ENCODE measurements at places on chromosomes 16 and 17.

- DNase-seq: no peak
These were observed 67.3 kb downstream of the HELZ start for GRCh38 chr17:67177732-67178131.

DNA sequence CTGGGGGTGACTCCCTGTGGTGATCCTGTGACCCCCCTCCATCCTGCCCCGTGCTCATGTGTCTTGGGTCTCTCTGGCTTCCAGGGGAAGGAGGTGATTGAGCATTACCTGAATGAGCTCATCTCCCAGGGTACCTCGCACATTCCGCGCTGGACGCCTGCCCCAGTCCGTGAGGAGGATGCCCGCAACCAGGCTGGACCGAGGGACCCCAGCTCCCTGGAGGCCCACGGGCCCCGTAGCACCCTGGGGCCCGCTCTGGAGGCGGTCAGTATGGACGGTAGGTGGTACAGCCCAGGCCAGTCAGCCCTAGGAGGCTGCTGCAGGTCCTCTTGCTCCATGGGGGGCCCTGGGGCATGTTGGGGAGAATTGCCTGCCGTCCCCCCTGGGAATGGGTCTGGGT is 33.6 kb downstream of the SEC14L5 start:
- no peak for DNase-seq

DNA sequence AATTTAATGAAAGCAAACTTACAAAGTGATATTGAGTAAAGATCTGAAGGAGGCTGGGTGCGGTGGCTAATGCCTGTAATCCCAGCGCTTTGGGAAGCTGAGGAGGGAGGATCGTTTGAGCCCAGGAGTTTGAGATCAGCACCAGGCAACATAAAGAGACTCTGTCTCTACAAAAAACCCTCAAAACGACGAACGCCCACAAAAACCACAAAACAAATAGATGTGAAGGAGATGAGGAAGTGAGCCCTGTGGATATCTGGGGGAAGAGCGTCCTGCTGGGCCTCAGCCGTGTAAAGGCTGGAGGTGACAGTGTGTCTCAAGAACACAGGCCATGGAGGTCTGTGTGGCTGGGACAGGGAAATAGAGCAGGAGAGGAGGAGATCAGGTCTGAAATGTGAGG is 68.8 kb downstream of the ITFG1 start:
- DNase-seq: peak; percentile 25

DNA sequence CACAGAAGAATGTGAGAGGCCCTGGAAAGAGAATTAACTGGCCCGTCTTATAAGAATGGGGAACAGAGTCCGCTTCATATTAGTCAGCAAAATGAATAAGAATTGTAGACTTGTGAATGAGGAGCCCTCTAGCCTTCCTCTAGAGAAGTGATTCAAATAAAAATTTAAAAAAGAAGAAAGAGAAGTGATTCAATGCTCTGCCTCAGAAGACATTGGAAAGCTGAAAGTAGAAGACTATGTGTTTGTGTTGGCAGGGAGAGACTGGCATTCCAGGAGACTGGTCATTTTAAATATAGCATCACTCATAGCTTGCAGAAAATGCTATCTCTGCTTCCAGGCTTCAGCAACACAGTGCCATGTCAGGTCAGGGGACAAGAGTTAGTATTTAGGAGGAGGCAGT is 190.6 kb upstream of the HS3ST3A1 start:
- DNase-seq: no peak

GRCh38 chr17:81712468-81713003 is 452 bp downstream of the SLC25A10 start:
- no peak for DNase-seq

DNA sequence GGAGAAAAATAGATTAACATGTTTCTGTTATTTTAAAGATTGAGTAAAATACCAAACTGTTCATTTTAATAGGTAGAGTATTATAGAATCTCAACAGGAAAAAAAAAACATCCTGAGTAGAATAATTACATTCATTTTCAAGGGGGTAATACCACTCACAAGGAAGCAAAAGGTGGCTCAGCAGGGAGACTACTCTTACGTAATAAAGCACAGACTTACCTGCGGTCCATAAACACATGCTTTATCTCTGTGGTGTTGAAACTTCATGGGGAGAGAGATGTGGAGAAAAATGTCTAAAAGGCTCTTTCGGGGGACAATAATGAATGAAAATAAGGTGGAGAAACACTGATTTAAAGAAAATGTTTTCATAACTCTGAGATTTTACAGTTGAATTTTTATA is 171.7 kb downstream of the MRTFB start:
- DNase-seq: no peak

DNA sequence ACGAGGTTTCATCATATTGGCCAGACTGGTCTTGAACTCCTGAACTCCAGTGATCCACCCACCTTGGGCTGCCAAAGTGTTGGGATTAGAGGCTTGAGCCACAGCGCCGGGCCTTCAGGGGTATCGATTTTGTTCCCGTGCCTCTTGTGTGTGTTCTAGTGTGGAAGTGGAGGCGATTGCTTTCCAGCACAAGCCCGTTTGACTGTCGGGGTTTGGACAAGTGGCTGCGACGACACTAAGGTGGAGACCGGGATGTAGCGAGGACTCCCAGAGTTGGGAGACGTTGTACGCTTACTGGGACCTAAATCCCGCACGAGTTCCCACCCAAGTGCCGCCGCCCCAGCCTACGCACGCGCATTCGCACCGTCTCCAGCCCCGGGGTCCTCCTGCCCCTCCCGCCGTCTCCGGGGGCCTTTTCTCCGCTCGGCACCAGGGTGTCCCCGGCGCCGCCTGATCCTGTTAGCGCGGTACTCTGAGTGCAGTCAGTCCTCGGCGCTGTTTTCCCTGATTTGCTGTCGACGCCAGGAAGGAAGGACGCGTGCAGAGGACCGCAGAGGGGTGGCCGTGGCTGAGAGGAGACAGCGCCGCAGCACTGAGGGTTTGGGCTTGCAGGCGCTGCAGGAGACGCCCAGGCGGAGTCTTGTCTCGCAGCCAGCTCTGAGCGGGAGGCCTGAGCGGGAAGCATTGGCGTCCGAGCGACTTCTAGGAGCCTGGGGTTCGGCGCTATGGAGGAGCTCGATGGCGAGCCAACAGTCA is at the start of gene NUP85:
Gene NUP85, plus strand, starts transcription at position 643 of the 756 bp plus-strand sequence. Its CDS starts 83 bp downstream, at position 726.
- peak; percentile 96 for DNase-seq

DNA sequence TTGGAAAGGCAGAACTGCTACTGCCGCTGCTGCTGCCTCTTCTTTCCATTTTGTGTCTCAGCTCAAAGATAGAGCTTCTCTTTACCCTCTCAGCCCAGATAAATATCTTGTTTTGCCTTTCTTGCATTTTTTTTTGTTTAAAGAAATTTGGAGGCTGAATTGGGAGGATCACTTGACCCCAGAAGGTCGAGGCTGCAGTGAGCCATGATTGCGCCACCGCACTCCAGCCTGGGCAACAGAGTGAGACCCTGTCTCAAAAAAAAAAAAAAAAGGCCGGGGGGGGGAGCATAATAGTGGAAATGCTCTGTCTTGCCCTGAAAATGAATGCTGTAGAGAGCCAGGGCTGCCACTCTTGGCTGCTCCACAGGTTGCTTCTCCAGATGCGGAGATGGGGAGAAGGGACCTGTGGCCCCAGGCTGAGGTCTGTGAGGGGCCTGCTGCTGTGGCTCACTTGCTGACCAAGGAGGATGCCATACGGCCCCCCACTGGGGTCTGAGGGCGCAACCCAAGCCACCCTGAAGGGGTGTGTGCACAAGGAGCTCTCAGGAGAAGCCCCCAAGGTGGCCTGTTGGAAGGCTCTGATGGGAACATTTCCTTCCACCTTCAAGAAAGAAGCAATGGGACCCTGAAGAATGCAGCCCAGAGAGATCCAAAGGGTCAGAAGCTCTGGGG is 21.5 kb upstream of the G6PC1 start:
- no peak for DNase-seq

GRCh38 chr17:70624211-70624610 is 454.9 kb downstream of the KCNJ2 start:
- DNase-seq: peak; percentile 12

DNA sequence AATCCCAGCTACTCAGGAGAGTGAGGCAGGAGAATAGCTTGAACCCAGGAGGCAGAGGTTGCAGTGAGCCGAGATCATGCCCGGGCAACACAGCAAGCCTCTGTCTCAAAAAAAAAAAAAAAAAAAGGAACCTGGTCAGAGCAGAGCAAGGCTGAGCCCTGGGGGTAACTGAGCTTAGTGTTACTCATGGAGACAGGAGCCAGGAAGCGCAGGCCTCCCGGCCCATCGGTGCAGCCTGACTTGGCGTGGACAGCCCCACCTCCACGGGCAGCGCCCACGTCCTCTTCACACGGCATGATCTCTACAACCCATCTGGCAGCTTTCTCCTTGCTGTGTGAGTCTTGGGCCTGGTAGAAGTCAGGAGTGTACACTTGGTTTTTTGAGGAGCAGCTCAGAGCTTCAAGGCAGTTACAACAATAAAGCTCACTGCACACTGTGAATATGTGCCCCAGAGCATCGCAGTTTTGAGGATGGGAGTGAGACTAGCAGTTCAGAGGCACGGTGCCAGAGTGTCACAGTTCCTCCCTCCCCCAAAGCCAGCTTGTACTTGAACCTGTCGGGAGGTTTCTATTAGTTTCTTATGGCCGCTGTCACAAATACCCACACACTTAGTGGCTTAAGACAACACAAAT is 129.9 kb downstream of the RAP1GAP2 start:
- no peak for DNase-seq

DNA sequence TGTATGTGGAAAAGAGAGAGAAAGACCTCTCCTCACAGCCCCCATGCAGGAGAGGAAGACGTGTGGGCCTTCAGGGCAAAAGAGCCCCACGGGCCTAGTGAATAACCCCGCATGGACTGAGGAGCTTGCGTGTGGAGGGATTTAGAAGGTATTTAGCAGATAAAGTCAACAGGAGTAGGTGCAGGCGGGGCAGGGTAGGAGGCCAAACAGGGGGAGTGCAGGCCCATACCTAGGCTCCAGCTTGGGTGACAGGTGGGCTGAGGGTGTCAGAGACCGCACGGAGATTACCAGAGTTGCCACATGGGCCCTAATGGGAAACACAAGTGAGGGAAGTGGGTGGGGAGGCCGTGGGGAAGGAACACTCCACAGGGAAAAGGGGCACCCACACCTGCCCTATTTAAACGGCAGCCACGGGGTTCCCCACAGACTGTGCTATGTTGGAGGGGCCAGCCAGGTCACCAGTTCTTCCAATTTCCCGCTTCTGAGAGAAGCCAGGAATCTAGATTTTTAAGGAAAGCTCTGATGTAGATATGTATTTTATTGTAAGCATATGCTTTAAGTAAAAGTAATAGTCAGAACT is 8.2 kb upstream of the CNGB1 start:
- no peak for DNase-seq

DNA sequence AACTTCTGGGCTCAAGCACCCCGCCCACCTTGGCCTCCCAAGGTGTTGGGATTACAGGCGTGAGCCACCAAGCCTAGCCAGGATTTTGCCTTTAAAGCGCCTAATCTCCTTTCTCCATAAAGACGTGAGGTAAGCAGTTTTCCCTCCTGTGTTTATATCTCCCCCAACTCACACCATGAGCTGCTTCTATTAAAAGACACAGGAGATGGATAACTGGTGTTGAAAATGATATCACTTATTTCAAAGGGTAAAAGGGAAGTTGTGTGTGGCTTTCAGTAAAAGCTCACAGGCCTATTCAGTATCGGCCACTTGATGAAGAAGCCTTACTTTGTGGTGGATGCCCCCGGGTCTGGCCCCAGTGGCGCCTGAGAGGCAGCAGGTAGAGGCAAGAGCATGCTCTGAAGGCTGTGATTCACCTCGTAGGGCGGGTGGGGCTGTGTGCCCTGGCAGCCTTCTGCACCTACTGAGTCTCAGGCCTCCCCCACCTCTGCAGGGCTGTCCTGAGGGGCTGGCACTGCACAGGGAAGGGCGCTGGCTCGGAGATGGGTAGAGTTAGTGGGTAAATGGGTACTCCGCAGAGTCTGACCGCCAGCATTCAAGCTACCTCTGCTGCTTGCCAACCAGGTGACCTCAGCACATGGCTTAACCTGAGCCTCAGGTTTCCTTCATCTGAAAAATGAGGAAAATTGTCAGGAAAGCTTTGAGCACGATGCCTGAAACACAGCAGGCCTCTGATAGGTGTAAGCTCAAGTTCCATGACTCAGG is 146.8 kb downstream of the CLEC16A start:
- no peak for DNase-seq

- DNase-seq: peak; percentile 91
These were observed 179.7 kb downstream of the RAB11FIP4 start for GRCh38 chr17:31570951-31571892.

DNA sequence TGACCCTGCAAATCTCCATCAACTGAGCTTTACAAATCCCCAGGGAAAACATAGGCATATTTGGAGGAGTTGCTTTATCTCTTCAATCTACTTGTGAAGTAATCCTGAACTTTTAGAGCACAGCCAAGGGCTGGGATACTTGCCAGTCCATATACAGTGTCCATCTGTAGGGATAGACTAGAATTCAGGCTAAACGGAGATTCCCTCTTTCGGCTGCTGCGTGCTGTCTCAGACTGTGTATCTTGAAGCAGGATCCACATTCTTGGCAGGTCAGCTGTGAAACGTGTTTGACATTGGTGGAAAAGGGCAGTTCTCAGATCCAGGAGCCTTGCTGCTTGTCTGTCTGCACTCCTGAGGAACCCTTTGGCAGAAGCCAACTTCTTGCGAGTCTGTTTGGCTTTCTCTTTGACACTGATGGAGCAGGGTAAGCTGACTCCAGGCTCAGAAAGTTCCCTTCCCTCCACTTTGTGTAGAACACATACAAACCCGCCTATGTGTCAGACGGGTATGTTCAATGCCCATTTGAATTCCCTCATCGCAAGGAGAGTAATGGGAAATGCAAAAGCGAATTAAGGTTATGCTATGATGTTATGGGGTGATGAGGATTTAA is 221.8 kb downstream of the MAP2K4 start:
- DNase-seq: peak; percentile 78

DNA sequence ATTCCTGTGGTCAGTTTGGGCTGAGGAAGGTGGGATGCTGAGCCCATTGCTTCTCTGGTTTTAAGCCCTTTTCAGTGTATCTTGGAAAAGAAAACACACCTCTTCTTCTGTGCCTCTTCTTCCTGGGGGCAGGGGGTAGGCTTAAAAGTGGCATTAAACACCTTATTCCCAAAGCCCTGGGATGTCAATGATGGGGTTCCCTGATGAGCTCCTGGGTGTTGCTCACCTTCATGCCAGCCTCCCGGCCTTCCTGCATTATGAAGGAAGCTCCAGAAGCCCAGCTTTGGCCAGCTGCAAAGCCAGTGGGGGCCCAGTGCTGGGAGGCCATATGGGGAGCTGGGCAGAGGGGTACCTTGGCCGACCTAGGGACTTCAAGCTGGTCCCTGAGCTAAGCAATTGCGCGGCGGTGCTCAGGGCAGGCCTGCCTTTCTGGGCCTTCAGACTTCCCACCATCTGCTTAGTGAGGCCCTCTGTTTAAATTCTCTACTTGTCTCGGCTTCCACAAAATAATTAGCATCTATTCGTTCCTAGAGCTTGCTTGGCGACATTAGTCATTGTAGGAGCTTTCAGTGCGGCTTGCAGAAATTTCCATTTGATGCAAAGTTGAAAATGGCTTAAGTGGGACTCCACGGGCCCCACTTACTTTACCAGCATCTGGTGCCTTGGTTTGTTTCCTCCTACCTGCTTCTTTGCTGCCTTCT is 121.7 kb upstream of the NLRP1 start:
- DNase-seq: no peak

GRCh38 chr16:4345836-4346781 is 5.0 kb downstream of the PAM16 start:
- DNase-seq: no peak

- no peak for DNase-seq
These were observed 541 bp downstream of the GPT2 start for GRCh38 chr16:46884513-46885293.

- peak; percentile 75 for DNase-seq
These were observed 7.5 kb downstream of the EPOP start for GRCh38 chr17:38667099-38667786.

GRCh38 chr16:26505496-26505895 is 561.2 kb upstream of the C16orf82 start:
- DNase-seq: no peak
